AG09319 (cell line): ENCODE measurements at places on chromosomes 5 and 9.

- DNase-seq: no peak
Observed at GRCh38 chr5:172534229-172535107, 80.1 kb upstream of the SH3PXD2B start.

- peak; percentile 82 for DNase-seq
Observed at GRCh38 chr9:96495341-96495740, 45.4 kb downstream of the HABP4 start.

- no peak for DNase-seq
Observed at GRCh38 chr9:96201140-96201539, 100.8 kb downstream of the HSD17B3 start.

- DNase-seq: no peak
Observed at GRCh38 chr9:124940521-124940893, 376 bp downstream of the GOLGA1 start.

DNA sequence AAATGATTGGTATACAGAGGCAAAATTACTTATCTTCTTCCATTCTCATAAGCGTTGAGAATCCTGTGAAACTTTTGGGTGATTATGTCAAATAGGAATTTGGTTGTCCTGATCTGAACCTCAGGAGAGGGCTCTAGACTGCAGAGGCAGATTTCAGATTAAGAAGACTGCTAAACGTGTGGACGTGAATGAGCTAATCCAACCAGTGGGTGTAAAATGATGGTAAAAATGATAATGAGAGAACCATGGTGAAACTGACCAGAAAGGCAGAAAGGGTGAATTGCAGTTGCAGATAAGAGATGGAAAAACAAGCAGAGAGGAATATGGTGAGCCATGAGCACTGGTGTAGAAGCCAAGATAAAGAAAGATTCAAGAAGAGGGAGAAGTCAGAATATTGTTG is 1200.2 kb upstream of the CDH6 start:
- DNase-seq: no peak

DNA sequence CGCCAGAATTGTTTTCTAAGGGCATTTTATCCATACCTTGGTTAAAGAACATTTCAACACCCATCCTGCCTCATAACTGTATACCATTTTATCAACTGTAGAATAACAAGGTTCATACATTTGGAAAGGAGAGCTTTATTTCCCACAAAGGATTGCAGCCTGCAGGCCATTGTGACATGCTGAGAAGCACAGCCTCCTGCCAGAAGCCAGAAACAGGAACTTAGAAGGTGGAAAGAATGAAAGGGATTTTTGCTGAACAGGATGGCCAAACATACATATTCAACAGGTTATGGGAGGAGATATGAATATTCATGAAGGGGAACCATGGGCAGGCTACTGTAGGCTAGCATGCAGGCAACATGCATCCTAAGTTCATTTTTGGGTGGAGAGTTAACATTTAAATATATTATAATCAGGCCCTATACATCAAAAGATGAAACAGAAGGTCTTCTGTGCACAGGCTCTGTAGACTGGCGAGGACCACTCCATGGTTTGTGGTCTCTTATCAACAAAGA is 59.9 kb upstream of the DIRAS2 start:
- no peak for DNase-seq

- no peak for DNase-seq
Observed at GRCh38 chr9:89484475-89485404, 13.2 kb downstream of the SEMA4D start.

DNA sequence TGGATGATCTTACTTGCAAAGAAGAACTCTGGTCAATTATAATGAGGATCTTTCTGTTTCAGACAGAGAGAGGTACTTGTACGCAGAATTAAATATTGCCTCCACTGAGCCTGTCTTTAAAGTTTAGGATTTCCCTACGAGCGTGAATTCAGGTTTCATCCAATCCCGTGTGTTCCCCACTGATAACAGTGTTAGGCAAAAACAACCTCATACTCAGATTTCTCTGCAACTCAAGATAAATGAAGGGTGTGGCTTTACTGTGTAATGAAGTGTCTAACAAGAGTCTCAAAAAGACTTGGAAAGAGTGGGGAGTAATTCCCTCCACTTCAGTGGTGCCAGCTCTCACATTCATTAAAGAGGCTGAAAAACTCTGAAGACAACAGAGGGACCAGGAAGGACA is 53.2 kb upstream of the ACO1 start:
- DNase-seq: no peak

DNA sequence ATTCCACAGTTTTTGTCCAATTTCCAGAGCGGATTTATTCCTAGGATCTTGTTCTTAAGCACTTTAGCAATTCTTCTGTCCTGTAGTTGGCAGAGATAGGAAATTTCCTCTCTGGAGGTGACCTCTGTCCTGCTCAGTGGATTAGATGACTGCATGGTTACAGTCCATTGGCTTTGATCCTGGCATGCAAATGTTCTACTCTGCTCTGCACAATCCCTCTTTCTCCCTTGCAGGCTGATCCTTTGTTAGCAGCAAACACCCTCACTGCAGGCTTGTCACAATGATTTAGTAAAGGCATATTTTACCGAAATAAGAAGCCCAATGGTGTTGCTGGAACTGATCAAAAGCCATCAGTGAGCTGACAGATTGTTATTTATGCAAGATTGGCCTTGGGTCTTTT is 243.8 kb downstream of the COX7C start:
- DNase-seq: no peak

- DNase-seq: peak; percentile 54
Observed at GRCh38 chr9:91378695-91379127, 17.0 kb upstream of the AUH start.

- DNase-seq: no peak
Observed at GRCh38 chr9:128886211-128886891, 4.4 kb downstream of the LRRC8A start.

- peak; percentile 48 for DNase-seq
Observed at GRCh38 chr9:110351009-110351467, 13.4 kb upstream of the TXNDC8 start.

GRCh38 chr9:100600521-100601079 is 22.7 kb downstream of the CAVIN4 start:
- no peak for DNase-seq

- no peak for DNase-seq
Observed at GRCh38 chr5:125992050-125992449, 431.2 kb upstream of the GRAMD2B start.

DNA sequence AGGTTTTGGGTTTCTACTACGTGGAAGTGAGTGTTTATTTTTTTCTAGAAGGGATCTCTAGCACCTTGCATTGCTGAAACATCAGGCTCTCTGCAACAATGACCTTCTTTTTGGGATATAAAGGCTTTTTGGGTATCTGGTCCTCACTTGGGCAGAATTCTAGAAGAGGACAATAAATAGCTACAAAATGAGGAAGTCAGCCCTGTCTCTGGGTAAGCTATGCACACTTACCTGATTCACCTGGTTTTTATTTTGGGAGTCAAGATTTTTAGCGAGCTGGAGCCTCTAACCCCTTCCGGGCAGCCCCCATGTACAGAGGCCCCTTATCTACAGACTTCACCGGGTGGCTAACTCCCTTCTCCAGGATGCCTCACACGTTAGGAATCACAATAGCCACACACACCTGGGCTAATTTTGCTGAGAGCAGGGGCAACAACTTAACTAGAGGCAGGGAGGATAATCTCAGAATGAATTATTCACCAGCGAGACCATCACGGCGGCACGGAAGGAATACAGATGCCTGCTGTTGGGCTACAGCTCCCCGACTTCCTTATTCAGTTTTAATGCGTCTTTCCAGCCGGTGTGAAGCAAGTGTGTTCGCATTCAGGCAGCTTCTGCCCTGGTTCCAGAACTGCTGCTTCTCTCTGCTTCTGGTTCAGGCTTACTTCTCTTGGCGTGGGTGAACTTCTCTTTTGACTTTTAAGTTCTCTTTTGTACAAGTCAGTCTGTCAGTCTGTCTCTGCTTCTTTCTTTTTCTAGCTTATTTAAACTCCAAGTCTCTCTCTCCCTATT is 341.0 kb upstream of the PANK3 start:
- DNase-seq: no peak

GRCh38 chr5:69083412-69083811 is 10.4 kb upstream of the SLC30A5 start:
- DNase-seq: no peak

DNA sequence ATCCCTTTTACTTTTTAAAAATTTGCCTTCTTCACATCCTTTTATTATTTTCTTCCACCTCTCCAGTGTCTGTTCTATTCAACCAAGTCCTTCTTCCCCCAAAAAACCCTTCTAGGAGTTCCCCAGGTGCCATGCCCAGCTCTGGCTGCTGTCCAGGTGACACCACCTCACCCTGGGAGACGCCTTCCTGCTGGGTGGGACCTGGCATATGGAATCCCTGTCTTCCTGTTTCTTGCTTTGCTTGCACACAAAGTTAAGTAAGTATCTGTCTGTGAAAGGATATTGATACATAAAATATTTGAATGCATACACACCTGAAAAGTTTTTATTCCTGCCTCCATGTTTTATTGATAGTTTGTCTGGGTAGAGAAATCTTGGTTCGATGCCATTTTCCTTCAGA is 23.1 kb upstream of the MED10 start:
- DNase-seq: no peak

DNA sequence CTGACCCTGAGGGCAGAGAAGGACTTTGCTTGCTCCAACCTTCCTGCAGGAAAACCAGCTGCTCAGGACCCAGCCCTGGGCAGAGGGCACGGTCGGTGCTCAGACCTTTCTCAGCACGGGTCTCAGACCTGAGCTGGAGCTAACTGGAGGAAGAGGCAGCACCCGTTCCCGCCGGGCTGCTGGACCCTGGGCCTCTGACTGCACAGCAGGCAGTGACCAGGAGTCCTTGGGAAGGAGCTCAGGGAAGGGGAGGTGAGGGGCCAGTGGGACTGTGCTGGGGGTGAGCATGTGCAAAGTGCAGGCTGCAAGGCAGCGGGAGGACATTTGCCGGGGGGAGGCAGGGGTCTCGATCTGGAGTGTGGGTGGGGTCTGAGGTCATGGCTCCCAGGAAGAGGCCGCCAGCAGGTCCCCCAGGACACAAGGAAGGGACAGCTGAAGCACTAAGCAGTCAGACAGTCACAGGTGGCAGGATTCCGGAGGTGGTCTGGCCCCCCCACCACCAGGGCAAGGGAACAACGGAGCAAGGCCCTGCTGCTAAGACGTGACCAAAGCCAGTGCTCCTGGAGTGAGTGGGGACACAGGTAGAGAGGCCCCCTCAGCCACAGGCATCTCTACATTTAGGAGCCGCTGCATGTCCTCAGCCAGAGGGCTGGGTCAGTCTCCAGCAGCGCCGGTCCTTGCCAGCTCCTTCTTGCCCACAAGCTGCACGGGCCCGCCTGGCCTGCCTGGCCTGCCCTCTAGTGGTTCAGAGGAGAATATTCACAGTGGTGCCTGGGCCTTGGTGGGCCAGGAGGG is 4.8 kb upstream of the DPM2 start:
- DNase-seq: no peak

DNA sequence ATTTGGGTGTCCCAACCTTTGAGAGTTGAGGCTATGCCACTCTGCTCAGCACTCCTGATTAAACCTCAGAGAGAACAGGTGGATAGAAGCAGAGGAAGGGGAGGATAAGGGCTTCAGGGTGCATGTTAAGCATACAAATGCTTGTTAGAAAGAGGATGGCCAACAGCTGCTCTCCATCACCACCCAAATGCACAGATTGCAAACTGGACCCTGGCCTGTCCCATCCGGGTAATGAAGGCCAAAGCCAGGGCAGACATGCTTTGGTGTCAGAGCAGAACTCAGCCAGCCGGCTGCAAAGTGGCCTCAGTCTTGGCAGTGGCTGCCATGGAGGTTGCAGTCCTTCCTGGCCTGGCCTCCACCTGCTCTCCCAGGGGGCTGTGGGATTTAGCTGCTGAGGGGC is 84.3 kb downstream of the SIL1 start:
- DNase-seq: no peak

DNA sequence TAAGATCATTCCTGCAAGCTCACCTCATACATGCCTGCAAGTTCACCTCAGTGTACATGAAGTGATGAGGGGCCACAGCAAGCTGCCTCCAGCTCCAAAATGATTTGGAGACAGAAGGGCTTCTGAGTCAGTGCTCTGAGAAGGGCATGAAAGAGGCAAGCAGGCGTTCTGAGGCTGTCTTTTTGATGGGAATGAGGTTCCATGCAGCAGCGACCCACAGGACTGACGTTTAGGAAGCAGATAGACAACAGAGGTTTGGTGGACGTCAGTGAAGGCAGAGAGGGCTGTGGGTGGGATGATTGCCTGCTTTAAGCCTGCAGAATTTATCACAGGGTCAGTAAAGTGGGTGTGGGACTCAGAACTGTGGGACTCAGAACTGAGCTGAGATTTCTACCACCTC is 8.9 kb upstream of the SMIM32 start:
- no peak for DNase-seq

- DNase-seq: no peak
Observed at GRCh38 chr5:107149243-107150005, 521.3 kb downstream of the EFNA5 start.

DNA sequence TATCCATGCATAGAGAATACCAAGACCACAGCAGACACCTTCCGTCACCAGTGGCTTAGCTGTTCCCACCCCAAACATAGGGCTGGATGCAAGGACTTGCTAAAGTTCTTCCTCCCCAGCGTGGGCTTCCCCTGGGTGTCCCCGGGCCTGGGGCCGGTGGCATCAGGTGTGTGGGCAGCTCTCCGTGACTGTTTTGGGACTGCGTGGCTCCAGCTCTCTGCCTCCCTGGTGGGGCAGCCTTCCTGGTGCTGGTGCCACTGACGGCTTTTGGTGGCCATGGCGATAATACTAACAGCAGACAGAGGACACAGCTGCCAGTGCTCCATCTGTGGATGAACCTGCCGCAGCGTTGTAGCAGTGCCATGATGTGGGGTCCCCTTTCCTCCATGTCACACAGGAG is 4.9 kb downstream of the CACFD1 start:
- no peak for DNase-seq

GRCh38 chr9:98892288-98892687 is 51.4 kb upstream of the COL15A1 start:
- no peak for DNase-seq

DNA sequence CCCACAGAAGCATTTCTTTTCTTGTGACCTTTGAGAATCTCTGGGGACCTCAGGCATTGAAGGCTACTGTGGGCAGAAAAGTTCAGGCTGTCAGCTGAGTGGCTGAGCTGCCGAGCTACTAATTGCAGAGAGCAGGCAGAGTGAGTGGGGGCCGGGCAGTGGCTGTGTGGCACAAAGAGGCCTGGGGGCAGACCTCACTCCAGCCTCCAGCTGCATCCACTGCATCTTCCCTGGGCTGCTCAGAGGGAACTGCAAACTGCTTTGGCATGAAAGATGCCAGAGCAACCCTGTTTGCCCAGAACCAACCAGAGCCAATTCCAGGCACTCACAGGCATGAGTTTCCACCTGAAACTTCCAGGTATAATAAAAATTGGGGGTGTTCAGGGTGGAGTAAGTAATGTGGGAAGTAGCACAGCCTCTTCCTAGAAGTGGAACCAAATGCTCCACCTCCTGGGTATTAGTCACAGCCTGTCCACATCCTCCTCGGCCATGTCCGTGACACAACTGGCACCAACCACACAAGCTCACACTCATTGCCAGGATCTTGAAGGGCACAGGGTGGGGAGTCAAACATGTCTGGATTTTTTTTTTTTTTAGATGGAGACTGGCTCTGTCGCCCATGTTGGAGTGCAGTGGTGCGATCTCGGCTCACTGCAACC is 548.9 kb downstream of the BNC2 start:
- DNase-seq: no peak
